Activated CD4-positive, alpha-beta memory T cell treated with anti-CD3 and anti-CD28 coated beads, Interleukin-2, amount 10 ng/mL, durations not matched to agents 7 days and 5 days (primary cell): ENCODE measurements at places on chromosomes 11 and 22.

DNA sequence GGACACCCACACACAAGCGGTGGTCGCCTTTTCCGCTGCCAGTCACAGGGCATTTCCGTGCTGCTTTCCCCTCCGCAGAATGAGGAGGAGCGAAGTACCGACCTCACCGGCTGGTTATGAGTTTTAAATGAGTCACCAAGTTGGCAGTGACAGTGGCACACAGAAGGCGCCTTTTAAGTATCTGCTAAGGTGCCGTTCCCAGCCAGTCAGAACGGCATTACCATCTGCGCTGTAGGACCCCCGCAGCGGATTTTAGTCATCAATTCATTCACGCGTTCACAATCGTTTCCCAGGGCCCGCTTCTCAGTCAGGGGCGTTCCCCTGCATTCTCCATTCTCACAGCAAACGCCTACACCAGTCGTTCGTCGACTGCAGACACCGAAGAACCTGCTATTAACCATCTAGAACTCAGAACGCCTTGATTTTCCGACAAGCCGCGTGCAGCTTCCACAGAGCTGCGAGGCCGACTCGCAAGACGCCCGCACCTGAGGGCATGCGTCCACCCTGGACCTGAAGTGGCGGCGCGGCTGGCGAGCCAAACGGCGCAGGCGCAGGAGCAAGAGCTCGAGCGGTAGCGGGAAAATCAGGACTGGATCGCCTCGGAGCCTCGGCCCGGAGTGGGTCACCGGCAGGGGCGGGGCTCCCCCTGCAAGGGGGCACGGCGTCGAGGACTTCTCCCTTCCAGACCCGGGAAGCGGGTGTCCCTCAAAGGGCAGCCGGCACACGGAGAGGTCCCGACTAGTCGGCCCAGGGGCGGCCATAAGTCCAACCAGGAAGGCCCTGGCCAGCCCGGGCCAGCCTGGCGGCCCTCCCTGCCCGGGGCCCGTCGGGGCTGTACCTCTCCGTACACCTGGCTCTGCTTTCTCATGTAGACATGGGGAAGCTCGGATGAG lies 642 bp downstream of the CYP2R1 start:
- H3K36me3 ChIP-seq, result peaks cover 23% of the 10 kb centered on the region
- peaks cover 60% of the 10 kb centered on the region for H3K4me1 ChIP-seq
- H3K27me3 ChIP-seq, result no peaks in the 10 kb centered on the region
- H3K27ac ChIP-seq, result peak overlapping the region; percentile 95
- H3K4me3 ChIP-seq, result peak overlapping the region; percentile 90

DNA sequence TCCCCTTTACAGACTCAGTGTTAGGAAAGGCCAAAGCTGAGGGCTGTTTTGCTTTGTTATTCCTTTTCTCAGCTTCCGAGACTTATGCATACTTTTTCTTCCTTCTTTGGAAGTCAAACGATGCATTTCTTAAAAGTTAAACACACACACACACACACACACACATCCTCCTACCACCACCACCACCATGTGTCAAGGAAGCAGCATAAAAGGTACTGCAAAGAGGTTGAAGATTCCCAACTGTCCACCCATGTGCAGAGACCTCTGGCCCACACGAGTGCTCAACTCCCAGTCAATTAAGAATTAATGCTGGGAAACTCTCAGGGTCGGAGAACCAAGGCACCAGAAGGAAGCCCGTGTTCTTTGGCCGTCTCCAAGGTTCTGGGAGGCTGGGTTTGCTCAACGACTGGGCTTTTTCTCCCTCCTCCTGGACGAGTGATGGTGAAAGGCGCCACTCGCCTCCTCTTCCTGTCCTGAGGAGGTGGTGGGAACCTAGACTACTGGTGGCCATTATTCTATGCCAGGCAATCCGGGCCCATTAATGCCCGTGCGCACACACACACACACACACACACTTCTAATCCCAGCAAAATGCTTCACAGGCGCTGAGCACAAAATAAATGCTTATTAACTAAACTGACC lies 15.1 kb downstream of the MN1 start:
- no peak for DNase-seq
- no peak overlapping the region for H3K4me3 ChIP-seq
- no peaks in the 10 kb centered on the region for H3K4me1 ChIP-seq
- no peak overlapping the region for H3K27ac ChIP-seq
- no peaks in the 10 kb centered on the region for H3K36me3 ChIP-seq

DNA sequence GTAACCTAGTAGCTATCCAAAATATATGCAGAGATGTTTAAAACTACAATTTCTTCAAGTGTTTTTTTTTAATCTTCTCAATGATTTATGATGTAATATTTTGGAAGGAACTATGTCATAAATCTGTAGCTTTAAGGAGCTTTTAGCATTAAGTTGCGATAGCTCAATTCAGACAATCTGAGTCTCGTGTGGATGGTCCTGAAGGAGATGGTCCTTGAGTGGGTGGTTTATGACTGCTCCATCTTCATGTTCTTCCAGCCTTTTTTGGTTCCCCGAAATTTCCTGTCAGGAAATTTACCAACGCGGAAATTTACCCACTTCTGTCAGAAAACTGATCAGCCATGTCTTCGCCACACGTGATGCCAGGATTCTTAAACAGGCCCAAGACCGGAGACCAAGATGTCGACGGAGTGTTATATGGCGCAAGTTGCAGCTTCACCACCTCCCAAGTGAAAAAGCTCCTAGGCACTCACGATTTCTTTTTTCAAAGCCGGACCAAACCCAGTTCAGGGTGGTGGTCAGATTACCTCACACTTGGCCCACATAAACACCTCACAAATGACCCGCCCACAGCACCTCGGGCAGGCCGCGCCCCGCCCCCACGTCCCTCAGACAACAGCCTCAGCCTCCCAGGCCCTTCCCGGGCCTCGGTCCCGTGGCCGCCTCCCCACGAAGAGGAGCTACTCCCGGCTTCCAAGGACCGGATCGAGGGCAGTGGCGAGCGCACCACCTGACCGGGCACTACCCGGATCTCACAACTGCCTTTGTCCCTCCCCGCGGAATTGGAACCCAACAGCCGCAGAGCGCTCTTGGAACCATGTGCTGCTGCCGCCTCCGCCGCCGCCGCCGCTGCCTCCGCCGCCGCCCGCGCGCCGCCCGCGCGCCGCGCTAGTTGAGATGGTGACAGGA lies at the start of gene MORC2:
Gene MORC2, minus strand, starts transcription at position 760 of the 909 bp plus-strand sequence. CDS start 885 bp downstream, outside the sequence.
- H3K27me3 ChIP-seq, result no peaks in the 10 kb centered on the region
- DNase-seq, result no peak
- H3K36me3 ChIP-seq, result peaks cover 73% of the 10 kb centered on the region
- peaks cover 65% of the 10 kb centered on the region for H3K4me1 ChIP-seq

DNA sequence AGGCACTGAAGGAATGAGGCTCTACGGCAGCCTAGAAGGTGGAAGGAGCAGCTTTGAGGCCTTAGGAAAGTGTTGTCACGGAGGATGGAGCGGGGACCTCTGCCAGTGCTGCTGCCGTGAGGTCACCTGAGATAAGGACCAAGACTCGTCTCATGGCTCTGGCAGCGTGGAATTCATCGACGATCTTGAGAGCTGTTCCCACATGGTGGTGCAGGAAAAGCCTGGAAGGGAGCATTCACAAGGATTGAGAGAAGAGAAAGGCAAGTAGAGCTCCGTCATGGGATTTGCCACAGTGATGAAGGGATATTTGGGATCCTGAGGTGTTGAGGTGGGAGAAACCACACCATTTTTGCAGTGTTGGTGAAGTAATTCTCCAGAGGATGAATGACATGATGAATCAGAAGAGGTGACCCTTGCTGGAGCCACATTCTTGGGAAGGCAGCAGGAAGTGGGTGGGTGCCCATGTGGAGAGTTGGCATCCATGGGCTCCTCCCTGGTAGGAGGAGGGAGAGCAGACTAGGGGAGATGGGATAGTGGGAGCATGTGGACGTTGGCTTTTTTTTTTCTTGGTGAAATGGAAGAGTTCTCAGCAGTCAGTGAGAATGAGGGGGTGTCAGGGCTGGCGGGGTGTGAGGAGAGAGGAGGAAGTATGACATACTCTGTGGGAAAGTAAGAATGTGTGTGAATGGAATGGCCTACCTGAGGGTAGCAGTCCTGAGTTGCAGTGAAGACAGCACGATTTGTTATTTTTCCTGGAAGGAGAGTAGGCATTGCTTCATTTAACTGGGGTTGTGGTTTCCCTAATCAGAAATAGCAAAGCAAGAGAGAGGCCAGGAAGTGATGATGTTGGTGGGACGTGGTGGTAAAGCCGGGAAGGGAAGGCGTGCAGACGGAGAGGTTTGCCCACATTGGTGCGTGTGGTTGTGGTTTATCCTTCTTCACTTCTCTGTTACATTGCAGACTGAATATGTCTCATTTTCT lies 11.1 kb downstream of the PPP6R3 start:
- peaks cover 74% of the 10 kb centered on the region for H3K4me1 ChIP-seq
- no peaks in the 10 kb centered on the region for H3K27me3 ChIP-seq
- peaks cover 52% of the 10 kb centered on the region for H3K36me3 ChIP-seq
- peak; percentile 79 for DNase-seq
- H3K27ac ChIP-seq, result peak overlapping the region; percentile 83

GRCh38 chr11:68832476-68833181 lies 9.1 kb downstream of the CPT1A start:
- H3K27ac ChIP-seq, result no peak overlapping the region
- peaks cover 7% of the 10 kb centered on the region for H3K36me3 ChIP-seq
- DNase-seq, result no peak
- no peak overlapping the region for H3K4me3 ChIP-seq
- H3K4me1 ChIP-seq, result peaks cover 20% of the 10 kb centered on the region

DNA sequence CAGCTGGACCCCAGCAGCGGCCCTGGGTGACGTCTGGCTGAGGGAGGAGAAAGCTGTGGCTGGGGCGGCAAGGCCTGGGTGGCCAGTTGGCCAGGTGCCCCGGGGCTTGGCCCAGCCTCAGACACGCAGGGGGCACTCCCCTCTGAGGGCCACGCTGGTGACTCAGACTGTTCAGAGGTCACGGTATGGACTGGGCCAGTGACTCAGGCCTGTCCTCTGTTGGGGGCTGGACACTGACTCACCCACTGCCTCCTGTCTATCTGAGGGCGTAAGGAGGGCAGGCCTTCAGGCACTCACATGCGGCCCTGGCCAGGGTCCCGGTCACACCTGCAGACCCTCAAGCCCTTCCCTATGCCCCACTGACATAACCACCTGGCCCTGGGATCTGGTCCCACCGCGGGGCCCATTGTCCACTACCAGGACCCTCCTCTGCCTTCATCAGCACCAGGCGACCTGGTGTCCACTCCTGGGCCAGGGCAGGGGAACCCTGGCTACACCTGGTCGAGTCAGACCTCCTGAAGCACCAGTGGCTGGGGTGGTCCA lies 3.7 kb upstream of the MUC5AC start:
- no peaks in the 10 kb centered on the region for H3K27me3 ChIP-seq
- no peak overlapping the region for H3K27ac ChIP-seq
- no peaks in the 10 kb centered on the region for H3K36me3 ChIP-seq
- DNase-seq, result no peak
- peaks cover 3% of the 10 kb centered on the region for H3K4me1 ChIP-seq

GRCh38 chr11:41935241-41935640 lies 475.8 kb upstream of the LRRC4C start:
- H3K36me3 ChIP-seq, result no peaks in the 10 kb centered on the region
- no peak for DNase-seq
- no peaks in the 10 kb centered on the region for H3K4me1 ChIP-seq

GRCh38 chr11:11782532-11783110 lies 59.2 kb upstream of the USP47 start:
- H3K36me3 ChIP-seq, result no peaks in the 10 kb centered on the region
- no peak for DNase-seq
- H3K4me3 ChIP-seq, result no peak overlapping the region
- H3K27ac ChIP-seq, result no peak overlapping the region

DNA sequence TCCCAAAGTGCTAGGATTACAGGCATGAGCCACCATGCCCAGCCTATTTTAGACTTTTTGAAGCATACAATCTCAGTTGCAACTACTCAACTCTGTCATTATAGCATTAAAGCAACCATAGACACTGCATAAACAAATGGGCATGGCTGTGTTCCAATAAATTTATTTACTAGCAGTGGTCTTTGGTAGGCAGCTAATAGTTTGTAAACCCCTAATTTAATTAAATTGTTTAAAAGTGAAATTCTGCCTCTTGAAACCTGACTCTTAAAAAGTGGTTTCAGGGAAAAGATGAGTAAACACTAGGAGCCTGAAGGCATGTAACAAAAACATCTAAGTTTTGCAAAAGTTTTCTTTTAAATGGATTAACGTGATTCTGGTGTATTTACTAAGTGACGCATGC lies 1364.5 kb downstream of the LRRC4C start:
- H3K4me3 ChIP-seq, result no peak overlapping the region
- DNase-seq, result no peak
- no peaks in the 10 kb centered on the region for H3K36me3 ChIP-seq
- H3K27me3 ChIP-seq, result no peaks in the 10 kb centered on the region
- no peaks in the 10 kb centered on the region for H3K4me1 ChIP-seq
